ENCODE measurements at places on chromosomes 7 and 10.

- no peak for DNase-seq
Observed at GRCh38 chr10:95261926-95262325, 28.9 kb downstream of the PDLIM1 start.

DNA sequence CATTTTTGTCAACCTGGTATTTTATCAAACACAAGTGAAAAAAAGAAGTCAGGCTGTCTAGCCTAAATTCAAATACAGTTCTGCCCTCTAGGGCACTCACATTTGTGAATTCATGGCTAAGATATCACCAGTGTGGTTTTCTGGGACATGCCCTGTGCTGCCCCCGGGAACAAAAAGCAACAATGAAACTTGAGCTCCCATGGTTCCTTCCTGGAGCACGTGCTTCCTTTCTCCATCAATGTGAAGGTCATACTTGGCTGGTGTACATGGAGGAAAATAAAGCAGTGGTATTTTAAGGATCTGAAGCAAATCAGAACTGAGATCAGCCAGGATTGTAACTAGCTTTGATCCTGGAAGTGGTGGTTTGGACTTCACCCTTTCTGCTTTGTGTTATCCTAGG, 128.9 kb upstream of the FRMD4A start:
- no peak for DNase-seq

- no peak for DNase-seq
Observed at GRCh38 chr7:157846271-157846670, 509.5 kb downstream of the DNAJB6 start.

- DNase-seq, result no peak
Observed at GRCh38 chr7:134766779-134767519, 12.5 kb upstream of the CALD1 start.

DNA sequence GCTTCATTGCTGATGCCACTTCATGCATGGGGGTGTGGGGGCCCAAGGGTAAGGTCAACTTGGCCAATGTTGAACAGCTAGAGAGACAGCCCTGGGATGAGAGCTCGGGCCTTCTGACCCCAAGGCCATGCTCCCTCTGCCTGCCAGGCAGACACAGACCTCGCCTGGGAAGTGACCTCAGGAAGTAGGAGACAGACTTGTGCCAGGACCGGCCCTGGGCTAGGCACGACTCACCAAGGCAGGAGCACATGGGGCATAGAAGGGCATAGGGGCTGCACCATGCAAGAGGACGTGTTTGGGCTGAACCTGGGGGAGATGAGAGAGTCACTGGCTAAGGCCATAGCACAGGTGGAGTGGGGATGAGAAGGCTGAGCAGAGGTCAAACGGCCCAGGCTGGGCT, 27.1 kb downstream of the ZCCHC24 start:
- no peak for DNase-seq

DNA sequence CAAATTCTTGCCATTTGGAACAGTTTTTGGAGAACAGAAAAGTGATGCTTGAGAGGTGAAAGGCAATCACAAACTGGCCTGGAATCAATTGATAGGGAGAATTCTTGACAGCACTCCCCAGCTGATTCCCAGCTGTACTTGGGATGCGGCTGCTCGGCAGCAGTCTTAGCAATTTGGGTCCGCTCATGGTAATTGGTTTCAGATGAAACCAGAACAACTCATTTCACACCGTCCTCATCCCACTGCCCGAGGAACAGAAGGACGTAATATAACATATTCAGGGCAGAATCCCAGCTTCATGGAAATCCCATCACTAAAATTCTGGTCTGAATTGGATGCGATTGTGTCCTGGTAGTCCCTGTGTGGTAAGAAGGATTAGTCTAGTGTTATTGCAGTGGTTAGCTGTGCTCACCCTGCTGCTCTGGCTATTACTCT, 223.3 kb upstream of the FERD3L start:
- DNase-seq, result no peak

DNA sequence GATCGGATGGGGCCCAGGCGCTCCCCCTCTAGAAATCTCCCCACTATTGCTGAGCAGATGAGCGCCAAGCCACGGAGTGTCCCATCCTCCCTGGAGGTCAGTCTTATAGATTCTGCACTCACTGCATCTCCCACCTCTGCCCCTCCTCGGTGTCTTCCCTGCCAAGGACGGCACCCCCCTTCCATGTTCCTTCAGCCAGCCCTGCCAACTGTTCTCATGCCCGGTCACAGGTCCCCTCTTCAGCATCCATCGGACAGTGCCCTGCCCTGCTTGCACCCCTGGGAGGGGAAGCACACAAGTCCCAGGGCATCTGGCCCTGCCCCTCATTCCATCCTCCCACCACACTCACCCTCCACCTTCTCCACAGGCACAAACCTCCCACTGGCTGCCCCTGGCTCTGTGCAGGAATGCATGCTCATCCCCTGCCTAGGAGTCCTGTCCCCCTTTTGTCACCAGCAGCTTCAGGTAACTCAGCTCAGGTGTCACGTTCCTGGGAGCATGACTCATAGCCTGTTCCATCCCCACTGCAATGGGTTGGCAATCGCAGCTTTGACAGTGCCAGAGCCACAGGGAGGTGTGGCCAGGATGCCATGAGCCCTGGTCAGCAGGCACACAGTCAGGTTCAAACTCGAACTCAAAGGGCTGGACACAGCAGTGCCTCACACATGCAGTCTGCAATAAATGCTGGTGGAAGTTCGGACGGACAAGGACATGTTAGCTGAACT, 234.7 kb upstream of the TCERG1L start:
- DNase-seq, result no peak

- DNase-seq, result no peak
Observed at GRCh38 chr10:106795619-106796018, 368.9 kb downstream of the SORCS1 start.

- no peak for DNase-seq
Observed at GRCh38 chr10:83991986-83992753, 147.1 kb upstream of the GHITM start.

DNA sequence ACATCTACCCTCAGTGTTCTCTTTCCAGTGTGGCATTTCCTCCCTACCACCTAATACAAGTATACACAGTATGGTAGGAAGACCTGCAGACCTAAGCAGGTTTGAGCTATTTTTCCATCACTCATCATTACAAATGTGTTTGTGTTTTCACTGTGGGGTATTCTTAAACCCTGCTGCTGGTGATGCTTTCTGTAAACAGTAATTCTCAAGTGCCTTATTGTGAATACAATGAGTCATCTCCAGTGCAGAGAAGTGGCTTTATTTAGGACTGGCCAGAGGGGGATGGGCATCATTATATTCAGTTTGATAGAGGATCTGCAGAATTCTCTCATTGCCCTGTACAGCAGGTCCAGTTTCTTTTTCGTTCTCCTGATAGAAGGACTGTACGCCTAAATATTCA, 63.7 kb downstream of the GRM8 start:
- DNase-seq, result no peak

- DNase-seq, result no peak
Observed at GRCh38 chr10:99930731-99931550, 78.8 kb downstream of the DNMBP start.

GRCh38 chr10:62399211-62399610, 25.0 kb downstream of the ZNF365 start:
- no peak for DNase-seq

- no peak for DNase-seq
Observed at GRCh38 chr10:71706216-71707121, 13.1 kb downstream of the C10orf105 start.

DNA sequence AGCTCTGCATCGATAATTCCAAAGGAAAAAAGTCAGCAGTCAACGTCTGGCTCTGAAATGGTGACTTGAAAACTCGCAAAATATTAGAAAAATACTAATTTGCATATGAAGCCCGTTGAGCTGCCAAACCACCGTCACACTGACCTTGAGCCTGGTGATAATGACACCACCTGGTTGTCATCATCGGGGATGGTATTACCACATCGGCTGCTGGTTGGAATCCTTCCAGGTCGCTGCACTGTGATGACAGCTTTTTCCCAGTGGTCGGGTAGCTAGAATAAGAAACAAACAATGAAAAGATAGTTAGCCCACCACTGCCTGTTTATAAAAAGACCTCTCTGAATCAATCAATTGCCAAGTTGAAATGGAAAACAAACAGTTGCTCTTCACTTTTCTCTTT, 41.6 kb downstream of the LAMB1 start:
- no peak for DNase-seq

DNA sequence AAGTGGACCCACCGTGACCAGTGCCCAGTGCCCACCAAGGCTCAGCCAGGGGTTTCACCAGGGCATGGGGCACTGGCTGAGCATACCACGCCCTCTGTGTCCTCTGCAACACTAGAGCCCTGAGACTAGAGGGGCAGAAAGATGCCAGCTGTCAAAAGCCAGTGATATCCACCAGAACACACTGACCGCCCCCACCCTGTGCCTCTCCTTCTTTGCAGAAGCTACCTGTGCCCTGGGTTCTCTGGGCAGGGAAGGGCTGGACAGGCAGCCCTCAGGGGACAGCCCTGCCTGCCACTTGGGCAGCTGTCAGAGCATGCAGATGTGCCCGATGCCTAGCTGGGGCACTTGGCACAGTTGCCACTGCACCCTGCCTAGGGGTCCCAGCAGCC, 494 bp downstream of the VSIR start:
- DNase-seq, result no peak

GRCh38 chr10:123556736-123557135, 109.4 kb upstream of the GPR26 start:
- DNase-seq, result no peak

- DNase-seq, result no peak
Observed at GRCh38 chr10:46037107-46037825, 6.8 kb upstream of the NCOA4 start.

DNA sequence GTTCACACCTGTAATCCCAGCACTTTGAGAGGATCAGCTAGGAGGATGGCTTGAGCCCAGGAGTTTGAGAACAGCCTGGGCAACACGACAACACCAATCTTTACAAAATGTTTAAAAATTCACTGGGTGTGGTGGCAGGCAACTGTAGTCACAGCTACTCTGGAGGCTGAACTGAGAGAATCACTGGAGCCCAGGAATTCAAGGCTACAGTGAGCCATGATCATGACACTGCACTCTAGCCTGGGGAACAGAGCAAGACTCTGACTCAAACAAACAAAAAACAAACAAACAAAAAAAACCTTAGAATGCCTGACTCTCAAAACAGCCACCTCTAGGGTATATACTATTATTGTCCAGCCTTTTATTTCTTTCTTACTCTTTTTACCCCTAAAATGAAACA, 56.5 kb upstream of the PAPSS2 start:
- DNase-seq, result no peak

DNA sequence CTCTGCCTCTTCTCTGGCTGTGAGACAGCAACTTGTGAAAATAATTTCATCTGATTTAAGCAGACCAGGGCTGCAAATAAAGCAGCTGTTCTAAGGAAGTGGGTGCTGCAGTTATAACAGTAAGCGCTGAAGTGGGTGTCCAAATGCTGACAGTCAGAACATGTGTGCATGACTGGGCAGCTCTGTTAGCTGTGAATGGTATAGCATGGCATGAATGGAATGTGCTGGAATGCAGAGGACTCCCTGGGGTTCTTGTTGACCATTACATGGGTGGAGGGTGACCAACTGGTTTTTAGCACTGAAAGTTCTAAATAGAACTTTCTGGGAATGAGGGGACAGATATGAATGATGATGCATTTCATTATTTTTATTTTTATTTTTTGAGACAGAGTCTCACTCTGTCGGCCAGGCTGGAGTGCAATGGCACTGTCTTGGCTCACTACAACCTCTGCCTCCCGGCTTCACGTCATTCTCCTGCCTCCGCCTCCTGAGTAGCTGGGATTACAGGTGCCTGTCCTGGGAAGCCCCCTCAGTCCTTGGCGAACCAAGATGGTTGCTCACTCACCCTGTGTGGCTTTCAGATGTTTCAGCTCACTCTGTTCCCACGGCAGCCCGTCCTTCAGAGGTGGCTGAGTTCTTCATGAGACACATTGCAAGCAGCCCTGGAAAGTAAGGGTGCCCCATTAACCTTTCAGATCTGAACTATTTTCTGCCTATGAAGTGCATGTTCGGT, 319.8 kb upstream of the PHYHIPL start:
- DNase-seq, result no peak

DNA sequence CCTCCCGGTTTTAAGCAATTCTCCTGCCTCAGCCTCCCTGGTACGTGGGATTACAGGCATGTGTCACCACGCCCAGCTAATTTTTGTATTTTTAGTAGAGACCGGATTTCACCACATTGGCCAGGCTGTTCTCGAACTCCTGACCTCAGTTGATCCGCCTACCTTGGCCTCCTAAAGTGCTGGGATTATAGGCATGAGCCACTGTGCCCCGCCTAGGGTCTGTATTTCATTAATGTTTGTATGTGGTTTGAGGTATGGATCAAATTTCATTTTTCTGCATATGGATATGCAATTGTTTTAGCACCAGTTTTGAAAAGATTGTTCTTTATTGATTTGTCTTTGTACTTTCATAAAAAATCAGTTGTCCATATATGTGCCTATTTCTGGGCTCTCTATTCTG, 26.0 kb downstream of the CYP26A1 start:
- DNase-seq, result no peak

DNA sequence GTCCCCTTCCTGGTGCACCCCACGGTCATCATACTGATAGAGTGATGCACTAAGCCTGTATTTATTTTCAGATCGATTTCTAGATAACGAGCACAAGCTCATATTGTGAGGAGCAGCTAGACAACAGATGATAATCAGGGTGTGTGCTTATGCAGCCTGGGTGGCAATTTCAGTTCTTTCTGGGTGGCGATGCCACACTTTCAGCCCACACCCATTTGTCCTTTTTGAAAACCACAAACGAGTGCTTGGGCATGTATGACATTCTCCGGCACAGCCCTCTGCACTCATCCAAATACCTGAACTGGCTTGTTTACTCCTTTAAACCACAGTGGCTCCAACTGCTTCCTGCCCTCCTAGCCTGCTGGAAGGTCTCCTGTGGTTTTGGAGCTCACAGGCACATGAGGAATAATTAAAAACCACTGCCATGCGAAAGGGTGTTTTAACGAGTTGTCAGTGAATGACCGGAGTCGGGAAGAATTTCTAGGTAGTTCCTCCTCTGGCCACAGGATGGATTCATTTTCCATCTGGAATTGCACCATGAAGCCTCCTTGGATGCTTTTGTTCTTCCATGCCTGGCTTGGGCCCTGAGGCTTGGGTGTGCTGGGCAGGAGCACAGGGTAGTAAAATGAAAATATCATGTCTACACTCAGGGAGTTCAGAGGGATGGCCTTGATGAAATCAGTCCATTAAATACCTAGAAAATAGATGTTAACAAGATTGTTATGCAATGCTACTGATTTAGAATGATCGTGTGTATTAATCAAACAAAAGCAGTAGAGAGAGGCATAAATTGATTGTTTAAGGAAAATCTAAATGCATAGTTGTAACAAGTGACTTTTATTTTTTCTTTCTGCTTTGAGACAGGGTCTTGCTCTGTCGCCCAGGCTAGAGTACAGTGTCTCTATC, 52.4 kb upstream of the ITGB1 start:
- DNase-seq, result no peak

GRCh38 chr10:99042051-99042771, 193.4 kb downstream of the HPSE2 start:
- DNase-seq, result no peak

- DNase-seq, result no peak
Observed at GRCh38 chr7:23093546-23093945, 12.0 kb upstream of the KLHL7 start.

GRCh38 chr10:109911903-109912302, 11.4 kb downstream of the XPNPEP1 start:
- no peak for DNase-seq

Data from cortex of kidney (tissue), 1 donor.